ENCODE measurements at places on chromosomes 4 and X.

GRCh38 chrX:70026112-70026850, 23.5 kb downstream of the AWAT2 start:
- DNase-seq, result peak; percentile 60

- no peak for DNase-seq
These were observed 29.0 kb upstream of the ERVMER34-1 start for GRCh38 chr4:52780206-52780605.

- DNase-seq, result no peak
These were observed 37.0 kb downstream of the DLG3 start for GRCh38 chrX:70481471-70482270.

DNA sequence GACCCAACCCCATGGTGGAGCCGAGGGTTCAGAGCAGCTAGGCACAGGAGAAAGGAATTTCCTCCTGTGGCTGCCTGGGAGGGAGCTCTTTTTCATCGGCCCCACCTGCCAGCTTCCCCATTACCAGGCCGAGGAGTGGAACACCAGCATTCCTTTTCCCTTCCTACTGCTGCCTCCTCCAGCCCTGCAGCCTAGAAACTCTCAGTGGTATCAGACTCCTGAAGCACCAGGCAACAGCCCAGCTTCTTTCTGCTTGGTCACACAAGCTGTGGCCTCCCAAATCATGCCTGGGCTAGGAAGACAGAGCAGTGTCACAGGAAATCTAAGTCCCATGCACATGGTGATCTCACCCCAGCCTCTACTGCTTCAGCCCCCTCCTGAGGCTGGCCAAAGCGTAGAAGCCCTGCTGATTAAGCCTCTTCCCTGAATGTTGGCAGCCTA, 30.1 kb downstream of the RTL5 start:
- DNase-seq, result peak; percentile 39

DNA sequence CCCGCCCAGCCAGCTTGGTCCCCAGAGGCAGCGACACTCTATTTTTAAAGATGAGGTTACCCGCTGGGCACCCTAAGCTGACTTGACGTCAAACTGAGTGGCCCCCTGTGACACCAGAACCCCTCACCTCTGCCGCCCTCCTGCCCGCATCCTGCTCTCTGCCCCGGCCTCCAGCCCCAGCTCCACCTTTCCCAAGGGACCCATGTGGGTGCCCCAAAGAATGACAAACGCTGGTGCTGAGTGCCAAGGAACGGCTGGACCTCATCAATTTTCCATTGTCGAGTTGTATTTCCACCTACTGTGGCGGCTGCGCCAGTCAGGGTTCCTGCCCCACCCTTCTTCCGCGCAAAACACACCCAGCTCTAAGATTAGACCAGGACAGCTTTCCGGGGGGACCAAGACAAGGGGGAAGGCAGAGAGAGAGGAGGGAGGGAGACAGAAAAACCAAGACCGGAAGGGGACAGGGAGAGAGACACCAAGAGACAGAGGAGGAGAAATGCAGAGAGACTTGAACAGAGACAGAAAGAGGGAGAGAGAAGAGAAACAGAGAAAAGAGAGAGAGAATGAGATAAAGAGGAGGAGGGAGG, 2.0 kb downstream of the PRKX start:
- no peak for DNase-seq

GRCh38 chr4:140152751-140153418, 1.1 kb downstream of the MAML3 start:
- no peak for DNase-seq

DNA sequence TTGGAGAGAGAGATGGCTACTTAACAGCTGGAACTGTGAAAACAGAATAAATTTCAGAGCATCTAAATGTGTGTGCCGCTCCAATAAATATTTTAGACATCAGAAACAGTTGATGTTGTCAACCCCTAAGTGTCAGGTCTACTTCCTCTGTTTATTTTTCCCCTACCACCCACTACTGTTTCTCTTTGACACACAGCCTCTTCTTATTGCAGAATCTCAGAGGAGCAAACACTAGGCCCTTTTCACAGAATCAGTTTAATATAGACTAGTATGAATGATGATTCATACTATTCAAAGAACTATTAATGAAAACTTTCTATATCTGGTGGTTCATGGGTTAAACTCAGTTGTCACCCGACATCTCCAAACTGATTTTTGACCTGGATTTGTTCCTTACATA, 33.9 kb downstream of the NAA11 start:
- DNase-seq, result no peak

DNA sequence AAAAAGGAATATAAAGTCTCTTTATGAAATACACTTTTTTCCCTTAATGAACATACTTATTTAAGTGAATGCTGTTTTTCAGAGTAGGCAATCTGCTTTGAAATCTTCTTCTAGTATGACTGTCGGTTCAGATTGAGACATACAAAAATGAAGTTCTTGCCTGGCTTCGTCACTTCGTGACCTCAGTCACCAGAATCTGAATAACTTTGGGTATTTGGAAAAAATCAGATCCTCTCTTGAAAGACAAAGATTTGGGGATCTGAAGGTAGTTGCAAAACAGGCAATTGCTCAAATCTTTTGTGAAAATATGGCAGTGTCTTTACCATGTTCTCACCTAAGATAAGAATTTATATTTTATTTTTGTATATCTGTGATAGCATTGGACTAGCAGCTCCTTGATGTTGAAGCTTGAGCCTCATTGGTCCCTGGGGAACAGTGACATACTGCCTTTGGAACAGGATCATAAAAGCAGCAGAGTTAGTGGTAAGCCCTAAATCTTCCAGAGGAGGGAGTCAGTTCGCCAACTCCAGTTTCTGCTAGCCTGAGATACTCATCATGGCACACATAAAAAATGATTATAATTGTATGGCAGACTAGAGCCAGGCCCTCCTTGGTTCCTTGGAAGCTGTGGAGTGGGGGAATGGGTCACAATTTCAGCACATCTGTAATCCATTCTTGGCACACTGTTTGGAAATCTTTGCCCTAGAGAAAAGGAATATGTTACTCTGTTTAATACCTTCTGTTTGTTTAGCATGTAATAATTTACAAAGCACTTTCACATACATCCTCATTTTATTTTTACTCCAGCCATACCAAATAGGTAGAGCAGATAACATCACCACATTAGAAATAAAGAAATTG, 5.0 kb downstream of the ARFIP1 start:
- peak; percentile 7 for DNase-seq

GRCh38 chr4:134470544-134470943, 269.0 kb upstream of the PABPC4L start:
- DNase-seq, result peak; percentile 2

GRCh38 chr4:140038031-140038533, 115.9 kb downstream of the MAML3 start:
- DNase-seq, result no peak

- DNase-seq, result no peak
These were observed 53.7 kb downstream of the KDM5C start for GRCh38 chrX:53171356-53171755.

GRCh38 chr4:114879916-114880669, 233.3 kb downstream of the NDST4 start:
- DNase-seq, result no peak

- no peak for DNase-seq
These were observed 48.0 kb upstream of the KLHL8 start for GRCh38 chr4:87268411-87268810.

DNA sequence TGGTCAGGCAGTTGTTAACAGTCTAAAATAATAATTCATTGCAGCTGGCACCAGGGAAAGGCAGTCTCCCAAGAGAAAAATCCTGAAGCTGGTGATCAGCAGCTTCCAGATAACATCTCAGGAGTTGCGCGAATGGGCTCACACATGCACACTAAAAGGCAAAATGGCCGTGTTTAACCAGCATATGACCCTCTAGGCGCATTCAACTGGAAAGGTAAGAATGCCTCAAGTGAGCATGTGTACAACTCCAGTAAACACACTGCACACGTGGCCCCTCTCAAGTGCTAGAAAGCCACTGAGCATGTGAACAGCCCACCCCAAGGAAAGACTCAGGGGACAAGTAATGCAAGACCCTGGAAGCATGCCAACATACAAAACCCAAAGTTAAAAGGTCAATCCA, 33.1 kb downstream of the STPG2 start:
- no peak for DNase-seq

DNA sequence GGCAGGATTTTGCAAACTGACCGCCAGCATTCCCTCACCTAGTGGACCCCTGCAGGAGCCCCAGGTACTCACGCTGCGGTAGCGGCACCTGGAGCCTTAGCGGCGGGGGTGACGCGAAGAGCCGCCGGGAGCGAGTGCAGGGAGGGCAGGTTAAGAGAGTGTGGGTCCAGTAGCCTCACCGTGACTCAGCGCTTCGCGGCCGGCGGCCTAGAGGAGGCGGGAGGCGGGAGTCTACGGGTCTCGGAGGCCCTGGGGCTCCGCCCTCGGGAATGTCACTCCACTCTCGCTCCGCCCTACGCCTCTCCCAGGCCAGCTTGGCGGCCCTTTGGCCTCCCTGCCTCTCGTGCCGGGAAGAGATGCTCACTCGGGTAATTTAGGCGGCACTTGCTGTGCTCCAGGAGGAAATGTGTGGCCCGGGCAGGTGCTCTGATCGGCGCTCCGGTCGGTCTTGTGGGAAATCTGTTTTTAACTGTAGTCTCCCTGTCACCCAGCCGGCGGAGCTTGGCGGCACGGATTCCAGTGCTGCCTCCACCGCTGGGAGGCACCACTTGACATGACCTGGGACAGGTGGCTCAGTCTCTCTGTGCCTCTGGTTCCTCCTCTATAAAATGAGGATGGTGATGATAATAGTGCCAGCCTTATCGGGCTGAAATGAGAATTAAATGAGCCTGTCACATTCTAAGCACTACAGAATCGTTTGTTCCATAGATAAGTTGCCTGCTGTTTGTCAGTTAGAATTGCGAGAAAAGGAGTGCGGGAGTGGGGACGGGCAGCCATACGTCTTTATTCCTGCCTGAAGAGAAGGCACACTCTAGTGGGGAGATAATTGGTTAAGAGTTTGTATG, at the start of gene PIR:
Gene PIR (minus strand): TSS at position 216 of the 845 bp plus-strand sequence. CDS start 2,076 bp downstream, outside the sequence.
- peak; percentile 72 for DNase-seq

DNA sequence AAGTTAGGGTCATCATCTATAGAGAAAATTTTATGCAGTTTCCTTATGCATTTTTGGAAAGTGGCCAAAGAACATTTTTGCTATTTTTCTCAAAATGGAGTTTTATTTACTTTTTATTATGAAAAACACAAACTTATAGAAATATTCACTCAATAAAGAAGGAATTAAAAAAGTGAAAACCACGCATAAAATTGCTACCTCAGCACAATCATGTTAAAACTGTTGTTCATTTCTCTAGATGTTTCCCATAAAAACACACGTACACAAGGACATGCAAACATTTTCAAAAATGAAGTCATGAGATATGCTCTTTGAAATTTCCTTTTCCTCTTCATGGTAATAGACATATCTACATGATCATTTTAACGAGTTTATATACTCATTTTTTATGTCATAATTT, 536.8 kb upstream of the MAGEB18 start:
- no peak for DNase-seq

- DNase-seq, result no peak
These were observed 245.5 kb upstream of the SLC7A11 start for GRCh38 chr4:138487670-138488069.

DNA sequence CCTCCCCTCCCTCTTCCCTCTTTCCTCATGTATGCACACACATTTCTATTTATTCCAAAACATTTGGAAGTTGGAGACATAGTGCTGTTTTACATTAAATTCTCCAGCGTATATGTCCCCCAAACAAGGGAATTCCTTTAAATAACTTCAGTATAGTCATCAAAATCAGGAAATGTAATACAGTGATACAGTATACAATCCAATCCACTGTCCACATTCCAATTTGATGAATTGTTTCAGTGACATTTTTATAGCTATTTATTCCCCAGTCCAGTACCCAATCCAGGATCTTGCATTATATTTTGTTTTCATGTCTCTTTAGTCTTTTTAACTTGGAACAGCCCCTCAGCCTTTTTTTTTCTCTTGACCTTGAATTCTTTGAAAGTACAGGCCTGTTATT, 233.0 kb downstream of the DKK2 start:
- no peak for DNase-seq

DNA sequence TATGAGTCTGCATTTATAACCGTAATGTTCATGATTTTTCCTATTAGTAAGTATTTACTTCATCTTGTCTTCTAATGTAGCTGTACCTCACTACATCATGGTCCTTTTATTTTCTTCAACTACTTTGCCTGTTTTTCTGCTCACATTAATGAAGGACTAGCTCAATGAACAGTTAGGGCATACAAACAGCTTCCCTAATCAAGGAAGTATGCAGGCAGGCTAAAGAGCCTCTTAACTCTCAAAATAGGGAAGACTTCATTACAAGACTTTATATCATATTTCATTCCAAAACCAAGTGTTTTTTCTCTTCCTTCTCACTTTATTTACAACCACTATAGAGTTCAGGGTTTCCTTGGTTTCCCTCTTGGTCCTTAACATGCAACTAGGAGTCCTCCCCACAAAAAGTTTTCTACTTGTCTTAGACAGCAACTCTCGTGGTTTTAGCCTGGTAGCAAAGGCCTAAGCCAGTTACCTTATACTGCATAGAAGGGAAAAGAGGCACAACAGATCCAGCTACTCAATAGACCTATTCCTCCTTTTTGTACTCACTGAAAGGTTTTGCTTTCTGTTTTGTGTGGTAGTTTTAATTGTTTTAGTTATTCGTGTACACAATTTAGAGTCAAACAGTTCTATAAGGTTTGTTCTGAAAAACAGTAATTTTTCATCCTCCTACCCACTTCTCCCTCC, 40.8 kb downstream of the SMIM14 start:
- no peak for DNase-seq

- DNase-seq, result no peak
These were observed 5.5 kb upstream of the PIGA start for GRCh38 chrX:15340867-15341266.

- DNase-seq, result no peak
These were observed 72.0 kb upstream of the DHRSX start for GRCh38 chrX:2572740-2573139.

GRCh38 chrX:68440442-68440841, 7.1 kb upstream of the OPHN1 start:
- no peak for DNase-seq

GRCh38 chr4:80024335-80024734, 48.7 kb downstream of the ANTXR2 start:
- no peak for DNase-seq

DNA sequence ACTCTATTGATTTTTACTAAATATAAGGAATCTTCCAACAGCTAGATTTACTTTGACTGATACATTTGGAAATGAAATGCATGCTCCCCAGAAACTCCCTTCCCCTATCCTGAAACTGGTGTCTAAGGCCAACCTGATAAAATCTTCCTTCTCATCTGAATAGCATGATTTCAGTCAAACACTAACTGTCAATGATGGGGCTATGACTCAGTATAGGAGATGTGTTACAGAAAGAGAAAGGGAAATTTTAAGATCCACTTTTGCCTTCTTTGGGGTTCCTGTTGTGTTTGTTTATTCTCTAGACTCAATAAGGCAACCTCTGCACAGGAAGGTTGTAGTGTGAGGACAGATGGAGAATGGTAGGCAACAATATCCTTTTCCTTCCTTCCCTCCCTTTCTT, 160.7 kb downstream of the MOSPD2 start:
- no peak for DNase-seq

GRCh38 chr4:81137446-81137845, 77.6 kb downstream of the PRKG2 start:
- no peak for DNase-seq

- DNase-seq, result no peak
These were observed 55.8 kb upstream of the WDR1 start for GRCh38 chr4:10172278-10172921.

All from NCI-H226 (cell line).